Panc1 (cell line): ENCODE measurements at places on chromosomes 4 and X.

- DNase-seq = no peak
These were observed 59.5 kb downstream of the RXFP1 start for GRCh38 chr4:158581161-158581560.

DNA sequence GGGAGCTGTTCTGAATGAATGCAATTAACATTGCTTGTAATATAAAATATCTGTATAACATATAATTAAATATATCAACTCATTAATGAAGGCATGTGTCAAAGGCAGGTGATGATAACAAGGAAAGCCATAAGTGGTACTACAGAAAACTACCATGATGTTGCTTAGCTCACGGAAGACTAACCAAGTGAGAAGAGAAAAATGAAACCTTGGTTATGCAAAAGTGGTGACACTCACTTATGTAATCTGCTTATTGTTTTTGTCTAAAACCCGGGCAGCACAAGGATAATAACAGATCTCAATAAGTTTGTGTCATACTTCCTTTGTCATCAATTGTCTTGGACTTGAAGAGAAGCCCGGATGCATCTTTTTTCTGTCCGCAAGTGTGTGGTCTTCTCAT lies 156.4 kb downstream of the HS6ST2 start:
- no peak for DNase-seq

- DNase-seq = no peak
These were observed 13.1 kb downstream of the MOB1B start for GRCh38 chr4:70915036-70915815.

GRCh38 chrX:20240201-20240600 lies 26.5 kb downstream of the RPS6KA3 start:
- DNase-seq = no peak

DNA sequence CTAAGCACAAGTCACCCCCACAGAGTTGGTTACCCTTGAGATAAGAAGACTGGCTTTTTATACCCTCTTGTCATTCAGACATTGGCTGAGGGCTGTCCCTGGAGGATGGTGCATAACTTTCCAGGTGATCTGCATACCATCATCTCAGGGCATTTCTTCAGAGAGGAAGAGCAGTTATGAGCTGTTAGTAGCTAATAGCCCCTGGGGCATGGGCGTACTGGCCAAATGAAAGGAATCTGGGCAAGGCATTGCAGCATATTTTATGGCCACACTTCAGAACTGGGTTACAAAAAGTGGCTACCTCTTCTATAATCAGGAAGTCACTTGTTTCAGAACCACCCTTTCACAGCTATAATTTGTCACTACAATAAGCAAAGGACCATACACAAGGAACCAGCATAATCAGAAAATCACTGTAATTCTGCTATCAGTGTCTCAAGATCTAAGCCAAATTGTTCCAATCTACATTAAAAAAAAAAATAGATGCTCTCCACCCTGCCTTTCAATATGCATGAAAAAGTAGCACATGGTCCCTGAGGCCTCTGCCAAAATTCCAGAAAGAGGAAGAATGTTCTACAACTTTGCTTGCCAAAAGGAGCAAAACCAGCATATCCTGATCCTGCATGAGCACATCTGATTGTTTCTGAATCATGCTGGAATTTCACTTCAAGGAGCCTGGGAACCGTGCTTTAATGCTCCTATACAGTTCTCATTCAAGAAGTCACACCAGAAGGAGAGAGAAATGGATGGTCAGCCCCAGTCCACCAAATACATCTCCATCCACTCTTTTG lies 92.0 kb downstream of the TMEM144 start:
- no peak for DNase-seq

DNA sequence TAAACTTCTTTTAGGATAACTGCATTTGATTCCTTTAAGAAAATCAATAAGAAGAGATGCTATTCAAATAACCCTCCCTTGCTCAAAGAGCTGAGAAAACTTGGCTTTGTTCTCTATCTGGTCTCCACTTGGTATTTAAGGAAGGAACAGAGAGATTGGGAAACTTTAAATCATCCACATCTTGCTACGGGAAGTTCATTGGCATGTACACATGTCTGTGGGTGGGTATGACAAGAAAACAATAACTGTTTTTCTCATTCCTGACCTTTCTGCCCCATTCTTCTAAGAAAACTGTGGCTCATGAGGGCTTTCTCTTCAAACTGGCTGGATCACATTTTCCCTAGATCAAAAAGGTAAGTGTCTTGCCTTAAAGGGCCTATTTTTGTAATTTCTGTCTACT lies 6.0 kb downstream of the SEL1L3 start:
- no peak for DNase-seq

DNA sequence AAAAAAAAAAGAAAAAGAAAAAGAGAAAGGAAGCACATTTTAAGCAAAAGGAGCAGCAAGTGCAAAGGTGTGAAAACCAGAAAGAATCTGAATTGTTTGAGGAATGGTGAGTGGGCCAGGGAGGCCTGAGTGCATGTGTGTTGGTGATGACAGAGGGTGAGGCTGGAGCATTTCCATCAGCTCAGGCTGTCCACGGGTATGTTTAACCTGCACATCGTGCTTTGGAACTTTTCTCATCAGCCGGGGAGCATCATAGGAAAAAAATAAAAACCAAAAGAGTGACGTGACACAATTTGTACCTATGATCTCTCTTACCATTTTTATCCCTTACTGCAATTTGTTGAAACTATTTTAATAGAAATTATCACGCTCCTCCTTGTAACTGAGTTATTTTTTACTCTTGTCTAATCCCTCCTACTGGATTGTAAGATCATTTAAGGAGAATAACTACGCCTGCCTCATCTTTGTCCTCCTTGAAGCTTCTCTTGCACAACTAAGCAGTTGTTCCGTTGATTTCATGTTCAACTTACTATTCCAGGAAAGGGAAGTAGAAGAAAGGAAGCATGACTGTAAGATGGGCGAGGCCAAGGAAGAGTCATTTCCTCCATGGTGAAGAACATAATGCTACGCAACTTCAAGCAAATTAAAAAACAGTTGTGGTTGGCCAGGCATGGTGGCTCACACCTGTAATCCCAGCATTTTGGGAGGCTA lies 7.0 kb downstream of the PALLD start:
- no peak for DNase-seq

DNA sequence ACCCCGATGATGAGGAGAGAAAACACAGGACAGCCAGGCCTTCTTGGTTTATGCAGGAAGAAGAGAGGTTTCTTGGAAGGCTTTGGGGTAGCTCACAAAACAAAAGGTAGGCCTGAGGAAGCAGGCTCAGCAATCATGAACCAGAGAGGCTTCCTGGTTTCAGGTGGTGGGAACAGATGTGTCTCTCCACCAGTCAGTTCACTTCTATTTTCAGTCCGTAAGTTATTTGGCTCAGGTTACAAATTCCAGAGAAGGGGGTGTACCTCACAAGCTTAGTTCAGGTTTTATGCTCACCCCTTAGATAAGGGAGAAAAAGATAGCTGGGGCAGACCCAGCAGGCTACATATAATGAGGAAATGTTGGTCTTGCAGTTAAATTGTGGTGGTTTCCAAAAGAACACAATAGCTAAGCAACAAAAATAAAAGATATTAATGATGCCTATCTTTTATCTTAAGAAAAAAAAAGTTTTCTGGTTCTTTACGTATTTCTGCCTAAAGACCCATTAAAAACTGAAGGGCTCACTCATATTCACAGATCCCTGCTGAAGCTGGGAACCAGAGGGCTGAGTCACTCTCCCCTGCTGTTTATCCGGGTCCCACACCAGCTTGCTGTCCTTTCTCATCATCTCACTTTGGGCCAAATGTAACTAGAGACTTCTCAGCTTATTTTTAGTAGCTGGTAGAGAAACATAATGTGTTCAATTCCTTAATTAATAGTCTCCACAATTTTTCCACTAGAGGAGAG lies 177.0 kb downstream of the CAMK2D start:
- no peak for DNase-seq

DNA sequence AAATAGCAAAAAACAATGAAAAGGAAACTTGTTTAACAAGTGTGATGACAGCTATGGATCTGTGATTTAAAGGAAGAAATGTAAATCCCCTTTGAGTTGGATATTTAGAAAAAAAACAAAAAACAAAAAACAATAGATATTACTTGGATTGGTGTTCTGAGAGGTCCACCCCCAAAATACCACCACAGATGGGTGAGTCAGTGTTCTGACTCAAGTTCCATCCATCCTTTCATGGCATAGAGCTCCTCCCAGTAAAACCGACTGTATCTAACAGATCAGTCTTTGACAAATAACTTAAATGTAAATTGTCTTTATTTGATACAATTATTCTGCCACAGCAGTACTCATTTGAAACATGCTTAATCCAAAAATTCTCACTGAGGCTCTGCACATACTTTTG lies 27.4 kb downstream of the TMPRSS11B start:
- DNase-seq = no peak

DNA sequence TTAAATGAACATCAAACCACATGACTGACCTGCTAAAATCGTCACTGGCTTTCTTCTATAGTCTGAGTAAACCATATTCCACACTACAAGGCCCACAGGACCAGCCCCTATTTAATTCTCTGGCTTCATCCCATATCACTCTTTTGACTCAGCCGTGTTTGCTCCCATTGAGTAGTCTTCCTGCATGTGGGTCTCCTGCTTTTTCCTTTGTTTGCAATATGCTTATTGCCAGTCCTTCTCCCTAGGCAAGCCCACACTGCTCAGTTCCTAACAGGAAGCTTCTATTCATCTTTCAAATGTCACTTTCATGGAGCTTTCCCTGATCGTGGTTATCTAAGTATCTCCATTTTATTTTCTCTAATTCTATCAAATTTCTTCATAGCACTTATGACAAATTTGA lies 329.6 kb downstream of the RAPGEF2 start:
- no peak for DNase-seq

- no peak for DNase-seq
These were observed 225.1 kb upstream of the ITM2A start for GRCh38 chrX:79592259-79592658.

DNA sequence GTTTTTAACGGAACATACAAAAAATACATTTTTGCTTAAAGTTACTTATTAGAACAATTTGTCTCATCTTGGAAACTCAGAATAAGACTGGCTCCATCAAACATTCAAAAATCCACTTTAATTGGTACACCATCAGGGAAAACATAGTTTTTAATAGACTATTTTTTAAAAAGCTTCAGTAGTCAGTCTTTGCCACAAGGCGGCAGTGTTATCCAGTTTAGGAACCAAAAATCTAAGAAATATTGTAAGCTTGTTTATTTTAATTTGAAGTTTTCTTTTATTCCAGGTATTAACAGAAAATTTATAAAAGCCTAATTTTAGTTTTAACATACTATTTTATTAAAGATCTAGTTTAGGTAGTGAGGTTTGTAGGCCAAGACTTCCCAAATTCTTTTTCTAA lies 107.7 kb downstream of the APOOL start:
- no peak for DNase-seq

DNA sequence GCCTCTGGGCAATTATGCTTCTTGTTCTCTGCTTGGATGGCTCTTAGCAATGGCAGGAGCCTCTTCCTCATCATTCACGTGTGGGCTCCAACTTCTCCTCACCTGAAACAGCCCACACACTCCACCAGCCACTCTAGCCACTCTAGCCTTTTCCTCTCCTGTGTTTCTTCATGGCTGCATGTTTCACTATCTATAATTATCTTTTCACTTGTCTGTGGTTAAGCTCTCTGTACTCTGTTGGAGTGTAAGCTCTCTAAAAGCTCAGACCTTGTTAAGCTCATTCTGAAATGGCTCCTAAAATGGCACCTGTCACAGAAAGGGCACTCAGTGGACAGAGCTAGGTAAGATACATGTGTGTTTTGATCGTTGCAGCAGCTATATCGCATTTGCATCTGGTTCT lies 80.0 kb downstream of the SH3KBP1 start:
- DNase-seq = no peak

- no peak for DNase-seq
These were observed 231.8 kb downstream of the BANK1 start for GRCh38 chr4:102022343-102022742.

DNA sequence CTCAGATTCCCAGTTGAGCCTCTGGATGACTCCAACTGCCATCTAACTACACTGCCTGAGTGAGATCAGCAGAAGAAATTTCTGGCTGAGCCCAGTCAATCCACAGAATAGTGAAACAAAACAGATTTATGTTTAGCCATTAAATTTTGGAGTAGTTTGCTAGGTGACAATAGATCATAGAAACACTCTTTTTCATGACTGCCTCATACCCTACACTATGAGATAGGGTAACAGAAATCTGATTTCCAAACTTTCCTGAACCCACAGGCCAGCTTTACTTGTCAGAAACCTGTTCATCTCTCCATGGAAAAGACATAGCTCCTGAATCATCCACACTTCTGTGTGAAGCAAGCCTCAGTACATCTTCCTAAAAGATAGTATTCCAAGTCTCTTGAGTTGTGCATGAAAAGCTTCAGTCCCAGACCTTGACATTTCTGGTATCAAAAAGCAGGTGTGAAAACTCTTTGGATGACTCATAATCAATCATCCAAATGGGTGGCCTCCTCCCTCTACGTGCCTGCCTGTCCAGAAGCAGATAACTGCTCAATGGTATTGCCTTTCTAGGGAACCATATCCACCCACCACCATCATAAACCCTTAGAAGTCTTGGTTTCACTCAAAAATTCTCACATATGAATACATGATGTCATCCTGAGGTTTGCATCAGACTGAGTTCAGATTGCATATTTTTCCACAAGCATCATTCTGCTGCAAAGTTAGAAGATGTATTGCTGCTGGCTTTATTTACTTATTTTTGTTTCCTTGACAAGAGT lies 47.5 kb upstream of the RAP2C start:
- no peak for DNase-seq

GRCh38 chr4:71442336-71442735 lies 103.5 kb downstream of the SLC4A4 start:
- DNase-seq = no peak

GRCh38 chr4:82705169-82705927 lies 93.2 kb downstream of the SCD5 start:
- DNase-seq = no peak

- no peak for DNase-seq
These were observed 2.4 kb downstream of the CHRNA9 start for GRCh38 chr4:40337523-40337922.

- no peak for DNase-seq
These were observed 578.0 kb downstream of the BCOR start for GRCh38 chrX:39519566-39520301.

GRCh38 chr4:107890779-107891178 lies 40.6 kb upstream of the CYP2U1 start:
- no peak for DNase-seq

DNA sequence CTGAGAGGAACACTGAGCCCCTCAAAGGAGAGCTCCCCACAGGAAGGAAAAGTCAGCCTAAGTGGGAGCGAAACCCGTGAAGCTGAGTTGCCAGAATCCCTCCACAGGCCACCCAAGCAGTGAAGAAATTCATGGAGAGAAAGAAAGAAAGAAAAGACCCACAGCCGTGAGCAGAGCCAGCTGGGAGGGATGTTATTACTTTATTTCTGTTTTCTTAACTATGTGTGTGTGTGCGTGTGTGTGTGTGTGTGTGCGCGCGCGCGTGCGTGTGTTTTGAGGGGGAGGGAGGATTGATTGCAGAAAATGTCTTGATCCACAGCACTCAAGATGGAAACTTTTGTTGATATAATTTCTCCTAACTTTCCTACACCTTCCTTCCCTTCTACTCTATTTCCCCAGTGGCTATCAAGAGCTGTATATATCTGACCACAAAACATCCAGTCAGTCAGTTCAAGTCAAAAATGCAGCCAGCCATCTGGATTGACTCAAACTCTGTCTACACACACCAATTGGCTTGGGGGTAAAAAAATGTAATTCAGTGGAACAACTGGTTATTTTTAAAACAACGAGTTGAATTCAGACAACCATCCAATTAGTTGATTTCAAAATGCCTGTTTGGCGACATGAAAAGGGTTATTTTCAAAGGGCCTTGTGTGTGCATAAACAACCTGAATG lies 13.8 kb upstream of the GPC3 start:
- no peak for DNase-seq
